Activated T-helper 9 cell treated with anti-CD3 and anti-CD28 coated beads, Interleukin-2, amount 50 U/mL, for 16 hours (primary cell): ENCODE measurements at places on chromosomes 2 and 18.

DNA sequence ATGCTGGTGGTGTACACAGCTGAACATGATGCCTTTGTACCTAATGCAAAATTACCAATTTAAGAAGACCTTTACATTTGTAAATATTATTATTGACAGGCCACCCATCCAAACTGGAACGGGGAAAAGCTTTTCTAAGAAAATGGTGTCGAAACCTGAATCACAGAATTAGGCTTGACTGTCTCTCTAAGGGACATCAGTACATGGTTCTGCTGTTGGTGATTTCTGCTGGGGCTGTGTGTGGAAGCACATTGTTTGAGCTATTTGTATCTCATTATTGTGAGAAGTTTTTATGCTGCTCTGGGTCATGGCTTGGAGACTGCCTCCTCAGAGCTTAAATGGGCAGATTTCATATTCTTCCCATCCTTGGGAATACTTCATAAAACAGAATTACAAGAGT is 420.9 kb upstream of the POU3F3 start:
- no peak for DNase-seq

GRCh38 chr2:113083296-113083695 is 15.5 kb downstream of the IL1F10 start:
- DNase-seq = no peak

- DNase-seq = no peak
Observed at GRCh38 chr2:142321706-142322280, 191.0 kb upstream of the LRP1B start.

DNA sequence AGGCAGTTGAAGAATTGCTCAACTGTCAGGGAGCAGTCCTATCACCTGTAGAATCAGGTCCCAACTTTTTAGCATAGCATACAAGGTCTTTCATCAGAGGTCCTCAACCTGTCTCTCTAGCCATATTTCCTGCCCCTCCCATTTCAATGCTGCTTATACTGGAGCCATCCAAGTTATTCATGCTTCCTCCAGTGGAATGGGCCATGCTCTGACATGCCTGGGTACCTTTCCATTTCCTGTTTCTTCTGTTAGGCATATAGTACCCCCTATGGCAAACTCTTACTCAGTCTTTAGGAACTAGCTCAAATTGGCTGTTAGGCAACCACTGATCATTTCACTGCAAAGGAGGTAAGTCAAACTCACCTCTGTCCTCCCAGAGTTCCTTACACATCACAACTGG is 51.0 kb upstream of the ABCA12 start:
- no peak for DNase-seq

- no peak for DNase-seq
Observed at GRCh38 chr2:174465327-174465726, 21.5 kb downstream of the GPR155 start.

- DNase-seq = no peak
Observed at GRCh38 chr2:240525802-240526201, 32.0 kb downstream of the ANKMY1 start.

- DNase-seq = no peak
Observed at GRCh38 chr18:61308004-61308403, 25.2 kb upstream of the CDH20 start.

DNA sequence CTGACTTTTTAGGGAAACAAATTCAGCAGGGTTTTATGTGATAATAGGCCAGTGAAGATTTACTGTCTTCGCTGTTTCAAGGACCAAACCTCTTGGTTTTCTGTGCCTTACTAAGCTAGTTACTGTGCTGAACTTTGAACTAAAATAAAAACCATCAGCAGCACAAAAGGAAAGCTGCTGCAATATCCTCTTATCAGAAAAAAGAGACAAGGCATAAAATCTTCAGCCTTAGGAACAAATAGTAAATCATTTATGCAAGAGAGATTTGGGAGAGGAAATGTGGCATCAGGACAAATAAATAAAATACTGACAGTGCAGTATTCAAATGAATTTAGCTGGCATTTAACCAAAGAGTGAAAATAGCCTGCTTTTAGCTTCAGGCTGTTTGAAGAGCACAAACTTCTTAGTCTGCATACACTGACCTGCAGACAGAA is 64.1 kb upstream of the EHBP1 start:
- DNase-seq = no peak

DNA sequence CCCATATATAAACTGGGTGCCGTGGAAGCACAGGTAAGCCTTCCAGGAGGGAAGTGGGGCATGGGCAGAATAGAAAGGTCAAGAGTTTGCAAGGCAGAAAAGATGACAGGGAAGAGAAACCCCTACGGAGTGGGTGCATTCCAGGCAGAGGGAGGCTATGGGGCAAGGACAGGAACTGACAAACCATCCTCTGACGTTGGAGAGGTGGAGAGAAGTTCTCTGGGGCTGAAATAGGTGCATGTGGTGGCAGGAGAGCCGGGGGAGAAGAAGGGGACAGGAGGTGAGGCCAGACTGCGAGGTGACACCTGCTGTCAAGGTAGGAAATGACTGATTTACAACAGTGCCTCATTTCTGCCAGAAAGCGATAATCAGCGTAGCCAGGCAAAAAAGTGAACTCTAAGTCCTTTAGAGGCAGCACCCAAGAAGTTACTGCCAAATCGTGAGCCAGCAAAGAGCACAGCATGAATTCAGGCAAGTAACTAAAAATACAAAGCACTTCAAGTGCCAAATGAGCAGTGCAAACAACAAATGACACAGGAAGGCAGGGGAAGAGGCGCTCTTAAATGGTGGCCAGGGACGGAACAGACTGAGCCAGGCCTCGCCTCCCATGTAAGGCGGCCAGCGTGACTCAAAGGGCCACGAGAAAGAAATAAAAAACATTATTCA is 113.3 kb upstream of the ACVR1C start:
- no peak for DNase-seq

DNA sequence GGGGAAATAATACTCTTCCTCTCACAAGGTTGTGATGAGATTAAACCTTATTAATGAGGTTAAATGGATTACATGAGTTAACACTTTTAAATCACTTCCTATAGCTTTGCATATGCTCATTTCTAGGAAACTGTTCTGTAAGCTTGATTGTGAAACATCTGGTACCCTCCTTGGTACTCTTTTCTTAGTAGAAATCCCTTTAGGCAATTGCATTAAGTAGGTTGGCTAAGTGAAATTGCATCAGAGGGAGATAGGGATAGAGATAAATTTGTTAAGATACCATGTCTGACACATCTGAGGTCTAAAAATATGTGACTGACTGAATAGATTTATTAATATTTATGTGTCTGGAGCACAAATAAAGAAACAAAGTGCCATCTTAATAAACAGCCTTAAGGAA is 275.9 kb upstream of the MAP2 start:
- no peak for DNase-seq

DNA sequence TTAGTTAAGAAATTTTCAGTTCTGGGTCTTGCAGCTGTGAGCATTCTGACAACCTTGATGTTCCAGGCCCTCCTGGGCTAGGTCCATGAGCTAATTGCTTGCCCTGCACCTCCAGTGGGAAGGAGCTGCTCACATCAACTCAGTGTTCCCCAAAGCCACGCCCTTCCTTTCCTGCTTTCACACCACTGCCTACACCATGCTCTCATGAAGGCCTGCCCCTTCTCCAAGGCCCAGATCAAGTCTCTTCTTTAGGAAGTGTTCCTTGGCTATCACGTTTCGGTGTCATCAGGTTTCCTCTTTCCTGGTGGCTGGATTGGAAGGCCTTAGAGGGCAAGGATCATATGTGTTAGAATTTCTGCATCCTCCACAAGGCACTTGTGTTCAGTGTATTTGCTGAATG is 18.8 kb downstream of the TMEM127 start:
- no peak for DNase-seq

GRCh38 chr18:77133835-77134496 is 1.4 kb upstream of the MBP start:
- no peak for DNase-seq

GRCh38 chr2:216181351-216181750 is 72.2 kb downstream of the XRCC5 start:
- DNase-seq = no peak

GRCh38 chr2:31812051-31812798 is 198.6 kb downstream of the MEMO1 start:
- DNase-seq = no peak

GRCh38 chr18:10689236-10690034 is 163.6 kb downstream of the NAPG start:
- no peak for DNase-seq

GRCh38 chr18:24862201-24862816 is 401.9 kb downstream of the HRH4 start:
- no peak for DNase-seq

DNA sequence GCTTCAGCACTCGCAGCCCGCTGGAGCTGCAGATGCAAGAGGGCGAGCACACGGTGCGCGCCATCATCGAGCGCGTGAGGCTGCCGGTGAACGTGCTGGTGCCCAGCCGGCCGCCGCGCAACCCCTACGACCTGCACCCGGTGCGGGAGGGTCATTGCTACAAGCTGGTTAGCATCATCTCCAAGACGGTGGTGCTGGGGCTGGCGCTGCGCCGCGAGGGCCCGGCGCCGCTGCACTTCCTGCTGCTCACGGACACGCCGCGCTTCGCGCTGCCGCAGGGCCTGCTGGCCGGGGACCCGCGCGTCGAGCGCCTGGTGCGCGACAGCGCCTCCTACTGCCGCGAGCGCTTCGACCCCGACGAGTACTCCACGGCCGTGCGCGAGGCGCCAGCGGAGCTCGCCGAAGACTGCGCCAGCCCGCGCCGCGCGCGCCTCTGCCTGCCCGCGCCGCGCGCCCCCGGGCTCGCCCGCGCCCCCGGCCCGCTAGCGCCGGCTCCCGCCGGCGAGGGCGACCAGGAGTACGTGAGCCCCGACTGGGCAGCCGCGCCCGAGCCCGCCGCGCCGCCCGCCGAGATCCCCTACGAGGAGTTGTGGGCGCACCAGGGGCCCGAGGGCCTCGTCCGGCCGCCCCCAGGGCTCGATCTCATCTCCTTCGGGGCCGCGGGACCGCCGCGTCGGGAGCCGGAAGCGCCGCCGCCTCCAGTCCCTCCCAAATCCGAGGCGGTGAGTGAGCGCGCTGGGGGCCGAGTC is 11.8 kb downstream of the GAREM2 start:
- peak; percentile 77 for DNase-seq

GRCh38 chr2:150140777-150141176 is 346.7 kb downstream of the RND3 start:
- no peak for DNase-seq

DNA sequence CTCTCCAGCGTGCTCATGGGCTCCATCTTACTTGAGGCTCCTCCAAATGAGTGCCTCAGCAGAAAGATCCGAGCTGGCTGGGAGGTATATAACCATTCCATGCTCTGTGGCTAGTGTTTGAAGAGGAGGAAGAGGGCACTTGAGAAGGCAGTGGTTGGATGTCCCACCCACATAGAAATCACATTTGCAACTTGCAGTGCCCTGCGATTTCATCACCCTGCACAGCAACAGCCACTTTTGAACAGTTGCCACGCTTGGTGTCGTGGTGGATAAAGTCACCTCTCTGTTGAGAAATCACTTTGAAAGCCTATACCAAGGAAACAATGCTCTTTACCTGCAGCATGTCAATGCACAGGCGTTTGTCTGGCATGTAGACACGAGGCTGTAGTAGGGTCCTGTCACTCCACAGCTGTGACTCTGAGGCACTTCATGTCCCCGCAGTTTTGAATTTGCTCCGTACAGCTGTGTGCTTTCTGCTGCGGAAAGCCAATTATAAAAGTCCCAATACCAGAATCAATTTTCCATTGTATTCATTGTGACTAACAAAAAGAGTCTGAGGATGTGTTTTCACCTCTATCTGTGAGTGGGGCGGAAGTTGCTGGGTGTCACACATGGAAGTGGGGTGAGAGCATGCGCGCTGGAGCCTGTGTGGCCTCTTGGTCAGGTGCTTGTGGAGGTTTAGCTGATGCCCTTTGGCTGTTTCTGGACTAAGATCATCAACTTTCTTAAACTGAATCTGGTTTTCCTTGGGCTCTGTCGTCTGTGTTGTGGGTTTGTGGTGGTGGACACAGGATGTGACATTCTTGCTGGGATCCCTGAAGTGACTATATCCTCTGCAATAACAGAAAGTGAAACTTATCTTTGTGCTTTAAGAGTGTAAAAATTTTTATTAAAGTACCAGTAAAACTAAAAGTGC is 2.8 kb downstream of the CNDP2 start:
- peak; percentile 66 for DNase-seq

DNA sequence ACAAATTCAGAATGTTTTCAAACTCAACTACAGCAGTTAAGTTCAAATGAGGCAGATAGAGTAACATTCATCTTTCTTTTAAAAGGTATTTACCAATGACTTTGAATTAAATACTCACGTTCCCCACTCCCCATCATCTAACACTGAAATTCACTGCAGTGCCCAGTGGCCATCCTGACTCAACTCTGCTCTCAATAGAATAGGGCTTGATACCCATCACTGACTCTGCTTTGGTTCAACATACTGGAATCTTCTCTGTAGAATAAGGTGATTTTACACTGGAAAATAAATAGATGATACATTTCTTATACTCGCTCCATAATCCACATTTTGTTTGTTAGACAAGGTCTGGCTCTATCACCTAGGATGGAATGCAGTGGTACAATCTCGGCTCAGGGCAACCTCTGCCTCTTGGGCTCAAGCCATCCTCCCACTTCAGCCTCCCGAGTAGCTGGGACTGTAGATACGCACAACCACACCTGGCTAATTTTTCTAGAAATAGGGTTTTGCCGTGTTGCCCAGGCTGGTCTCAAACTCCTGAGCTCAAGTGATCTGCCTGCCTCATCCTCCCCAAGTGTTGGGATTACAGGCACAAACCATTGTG is 66.4 kb downstream of the PRPF40A start:
- DNase-seq = no peak

GRCh38 chr18:26642440-26643348 is 94.3 kb upstream of the KCTD1 start:
- no peak for DNase-seq

GRCh38 chr2:218395826-218396687 is 3.6 kb upstream of the CTDSP1 start:
- peak; percentile 90 for DNase-seq

DNA sequence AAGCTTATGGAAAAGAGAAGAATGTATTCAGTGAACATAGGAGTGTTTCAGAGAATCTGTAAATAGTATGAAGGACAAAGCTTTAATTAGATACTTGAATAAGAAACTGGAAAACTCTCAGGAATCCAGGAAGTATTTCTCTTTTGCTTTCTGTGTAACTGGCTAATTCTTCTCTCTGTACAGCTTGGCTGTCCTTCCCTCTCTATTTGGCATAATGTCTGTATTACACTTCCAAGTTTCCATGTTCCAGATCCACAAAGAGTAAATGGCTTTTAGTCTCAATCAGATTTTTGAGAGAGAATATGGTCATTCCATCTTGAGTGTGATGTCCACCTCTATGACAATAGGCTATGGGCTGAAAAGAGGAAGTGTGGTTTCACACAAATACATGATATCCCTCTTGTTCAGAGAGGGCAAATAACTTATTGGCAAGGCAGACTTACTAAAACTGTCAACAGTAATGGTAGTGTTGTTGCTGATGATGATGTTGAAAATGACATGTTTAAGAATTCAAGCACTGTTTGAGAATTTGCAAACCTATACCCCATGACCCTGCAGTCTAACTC is 129.2 kb upstream of the ERBB4 start:
- no peak for DNase-seq

DNA sequence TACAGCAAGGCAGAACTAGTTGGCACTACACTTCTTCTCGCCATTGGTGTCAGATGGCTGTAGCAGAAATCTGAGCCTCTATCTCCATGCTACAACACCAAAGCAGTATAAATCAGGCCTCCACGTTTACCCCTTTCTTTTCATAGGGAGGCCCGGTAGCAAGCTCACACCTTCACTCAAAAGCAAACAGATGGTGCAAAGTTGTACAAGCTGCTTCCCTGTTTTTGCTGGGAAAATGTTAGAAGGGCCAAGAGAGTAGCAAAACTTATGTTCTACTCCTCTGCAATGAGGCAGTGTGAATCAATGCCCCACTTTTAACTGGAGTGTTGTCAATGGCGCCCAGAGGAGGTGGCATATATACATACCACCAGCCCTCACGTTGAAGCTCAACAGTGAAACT is 369.6 kb upstream of the NRXN1 start:
- no peak for DNase-seq
